ENCODE measurements at places on chromosomes 13 and 19.

DNA sequence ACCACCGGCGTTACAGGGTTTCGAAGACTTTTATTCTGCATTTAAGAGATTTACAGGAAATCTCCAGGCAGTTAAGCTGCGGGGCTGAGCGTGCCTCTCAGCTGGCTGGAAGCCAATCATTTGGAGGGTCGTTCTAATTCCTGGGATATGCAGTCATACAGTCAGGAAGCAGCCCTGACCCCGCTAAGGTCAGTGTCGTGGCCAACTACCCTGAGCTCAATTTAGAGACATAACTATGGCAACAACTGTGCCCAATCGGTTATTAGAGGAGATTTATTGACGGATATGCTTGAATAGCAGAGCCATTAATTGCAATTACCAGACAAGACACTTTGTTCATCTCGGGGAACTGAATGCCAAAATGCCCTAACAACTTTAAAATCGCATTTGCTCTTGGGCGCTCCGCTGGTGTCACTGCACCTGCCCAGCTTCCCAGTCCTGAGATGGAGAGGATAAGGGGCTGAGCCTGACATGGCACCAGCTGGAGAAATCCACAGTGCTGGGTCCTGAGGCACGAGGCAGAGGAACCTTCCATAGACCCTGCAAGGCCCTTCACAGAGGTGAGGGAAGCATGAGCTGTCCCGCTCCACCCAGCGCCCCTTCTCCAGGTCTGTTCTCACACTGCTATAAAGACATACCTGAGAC, 15.1 kb upstream of the ZNF507 start:
- DNase-seq: no peak

- peak; percentile 63 for DNase-seq
These were observed 6.0 kb downstream of the KANK2 start for GRCh38 chr19:11191273-11191755.

GRCh38 chr13:34076943-34077703, 259.2 kb downstream of the RFC3 start:
- no peak for DNase-seq

GRCh38 chr19:48499316-48500090, 12.1 kb downstream of the LMTK3 start:
- no peak for DNase-seq

DNA sequence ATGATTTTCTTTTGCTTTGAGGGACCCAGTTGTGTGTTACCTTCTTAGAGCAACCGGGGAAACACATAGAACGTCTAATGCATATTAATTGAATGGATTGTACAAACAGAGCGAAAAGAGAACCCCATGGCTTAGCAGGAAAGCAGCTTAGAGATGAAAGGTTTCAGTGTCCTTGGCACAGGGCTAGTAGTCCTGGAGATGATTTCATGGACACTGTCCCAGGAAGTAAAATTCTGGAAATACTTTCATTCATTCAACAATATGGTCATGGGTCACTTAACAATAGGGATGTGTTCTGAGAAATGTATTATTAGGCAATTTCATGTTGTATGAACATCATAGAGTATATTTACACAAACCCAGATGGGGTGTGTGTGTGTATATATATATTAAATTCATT, 9.7 kb upstream of the FUT2 start:
- no peak for DNase-seq

DNA sequence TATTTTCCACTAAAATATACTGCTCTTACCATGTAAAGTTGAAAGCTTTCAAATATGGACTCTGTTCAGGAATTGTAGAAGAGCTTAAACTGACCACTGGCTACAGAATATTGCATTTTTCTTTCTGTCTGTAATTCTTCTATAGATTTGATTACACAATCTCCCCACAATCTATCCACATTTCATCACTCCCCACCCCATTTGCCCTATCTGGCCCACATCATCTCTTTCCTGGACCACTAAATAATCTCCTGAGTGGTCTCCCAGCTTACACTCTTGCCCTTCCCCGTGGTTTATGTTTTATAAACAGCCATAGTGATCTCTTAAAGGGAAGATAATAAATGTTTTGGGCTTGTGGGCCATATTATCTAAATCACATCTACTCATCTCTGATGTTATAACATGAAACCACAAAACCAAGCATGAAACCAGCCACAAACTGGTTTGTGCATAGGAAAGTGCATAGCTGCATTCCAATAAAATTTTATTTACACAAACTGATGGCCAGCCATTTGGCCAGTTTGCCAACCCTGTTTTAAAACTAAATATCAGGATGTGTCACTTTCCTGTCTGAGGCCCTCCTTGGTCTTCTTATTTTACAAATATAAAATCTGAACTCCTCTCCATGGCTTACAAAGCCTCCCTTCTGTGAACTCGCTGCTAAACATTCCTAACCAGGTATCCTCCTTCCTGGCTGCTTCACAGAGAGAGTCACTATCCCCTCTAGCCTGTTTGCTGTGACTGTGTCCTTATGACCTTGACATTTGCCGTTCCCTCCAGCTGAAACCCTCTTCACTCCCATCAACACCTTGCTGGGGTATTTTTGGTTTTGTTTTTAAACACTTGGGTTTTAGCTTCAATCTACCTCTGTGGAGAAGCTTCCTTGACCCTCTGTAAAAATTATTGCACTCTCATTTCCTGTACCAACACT, 500.9 kb downstream of the GPC6 start:
- peak; percentile 60 for DNase-seq

- no peak for DNase-seq
These were observed 1037.3 kb downstream of the DIAPH3 start for GRCh38 chr13:59126474-59126873.

GRCh38 chr19:15463861-15464371, 428 bp downstream of the RASAL3 start:
- DNase-seq: no peak

DNA sequence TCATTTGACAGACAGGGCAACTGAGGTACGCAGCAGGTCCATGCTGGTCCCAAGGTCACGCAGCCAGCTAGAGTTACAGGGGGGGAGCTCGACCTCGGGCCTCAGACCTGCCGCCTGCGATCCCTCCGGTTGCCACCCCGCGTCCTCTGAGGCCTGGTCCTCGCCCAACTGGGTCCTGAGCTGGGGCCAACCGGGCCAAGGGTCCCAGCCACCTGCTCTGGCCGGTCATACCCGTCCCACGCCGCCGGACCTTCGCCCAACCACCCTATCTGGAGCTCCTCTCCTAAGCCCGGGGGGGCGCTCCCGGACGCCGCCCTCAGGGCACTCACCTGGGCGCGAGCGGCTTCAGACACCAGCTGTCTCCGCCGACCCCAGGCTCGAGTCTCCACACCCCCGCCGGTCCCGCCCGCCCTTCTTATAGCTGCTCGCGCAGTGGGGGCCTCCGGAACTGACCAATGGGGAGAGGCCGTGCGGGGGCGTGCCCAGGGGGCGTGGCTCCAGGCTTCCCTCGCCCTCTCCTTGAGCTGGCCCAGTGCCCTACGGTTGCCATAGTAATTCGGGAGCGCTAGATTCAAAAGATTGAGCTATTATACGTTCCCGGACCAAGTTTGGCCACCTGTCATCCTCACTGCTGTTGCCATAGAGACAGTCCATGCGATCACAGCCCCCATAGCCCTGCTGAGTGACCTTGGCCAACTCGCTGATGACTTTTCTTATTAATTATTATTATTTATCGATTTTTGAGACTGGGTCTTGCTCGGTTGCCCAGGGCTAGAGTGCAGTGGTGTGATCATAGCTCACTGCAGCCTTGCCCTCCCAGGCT, at the start of gene PLIN5:
TSS of gene PLIN5 (minus strand) at position 389 of the 823 bp plus-strand sequence. CDS start 1,150 bp downstream, outside the sequence.
- DNase-seq: no peak

GRCh38 chr19:5967994-5968430, 9.9 kb downstream of the RANBP3 start:
- peak; percentile 46 for DNase-seq

GRCh38 chr13:97212601-97213040, 9.5 kb upstream of the MBNL2 start:
- peak; percentile 18 for DNase-seq

GRCh38 chr13:32720026-32720425, 133.8 kb downstream of the PDS5B start:
- no peak for DNase-seq

- no peak for DNase-seq
These were observed 4.9 kb downstream of the PCDH20 start for GRCh38 chr13:61410669-61411297.

DNA sequence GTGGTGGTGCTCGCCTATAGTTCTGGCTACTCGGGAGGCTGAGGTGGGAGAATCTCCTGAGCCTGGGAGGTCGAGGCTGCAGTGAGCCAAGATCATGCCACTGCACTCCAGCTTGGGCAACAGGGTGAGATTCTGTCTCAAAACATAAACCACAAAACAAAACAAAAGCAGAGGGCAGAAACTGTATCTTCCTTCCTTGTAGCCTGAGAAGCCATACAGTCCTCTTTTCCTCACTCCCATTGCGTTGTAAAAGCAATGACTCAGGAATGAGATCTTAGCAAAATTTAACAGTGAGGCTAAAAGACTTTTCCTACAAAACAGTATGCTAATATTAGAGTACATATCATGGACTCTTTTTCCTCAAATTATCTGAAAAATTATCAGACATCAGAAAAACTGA, 130.9 kb downstream of the SHISA2 start:
- DNase-seq: no peak

DNA sequence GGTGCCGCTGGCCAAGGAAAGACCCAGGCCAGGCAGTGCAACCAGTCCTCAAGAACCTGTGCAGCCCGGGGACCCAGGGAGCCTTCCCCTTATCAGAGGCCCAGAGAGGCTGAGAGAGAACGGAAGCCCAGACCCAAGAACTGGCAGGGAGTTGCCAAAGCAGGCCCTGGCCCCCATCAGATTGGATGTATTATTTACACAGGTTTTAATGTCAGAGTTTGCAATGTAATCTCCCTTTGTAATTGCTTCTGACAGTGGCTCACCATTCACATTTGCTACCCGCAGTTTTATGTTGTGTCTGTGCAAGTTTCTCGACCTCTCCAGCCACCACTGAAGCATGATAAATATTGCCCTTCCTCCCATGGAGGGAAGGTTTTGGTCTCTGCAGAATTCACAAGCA, 660.9 kb downstream of the LIG4 start:
- DNase-seq: no peak

- DNase-seq: no peak
These were observed 571 bp downstream of the SAFB2 start for GRCh38 chr19:5621945-5622464.

- DNase-seq: no peak
These were observed 25.8 kb downstream of the CFAP97D2 start for GRCh38 chr13:114204894-114205293.

GRCh38 chr13:27495551-27495950, 45.2 kb upstream of the MTIF3 start:
- DNase-seq: no peak

GRCh38 chr19:1045247-1045603, 5.3 kb downstream of the ABCA7 start:
- DNase-seq: peak; percentile 52

DNA sequence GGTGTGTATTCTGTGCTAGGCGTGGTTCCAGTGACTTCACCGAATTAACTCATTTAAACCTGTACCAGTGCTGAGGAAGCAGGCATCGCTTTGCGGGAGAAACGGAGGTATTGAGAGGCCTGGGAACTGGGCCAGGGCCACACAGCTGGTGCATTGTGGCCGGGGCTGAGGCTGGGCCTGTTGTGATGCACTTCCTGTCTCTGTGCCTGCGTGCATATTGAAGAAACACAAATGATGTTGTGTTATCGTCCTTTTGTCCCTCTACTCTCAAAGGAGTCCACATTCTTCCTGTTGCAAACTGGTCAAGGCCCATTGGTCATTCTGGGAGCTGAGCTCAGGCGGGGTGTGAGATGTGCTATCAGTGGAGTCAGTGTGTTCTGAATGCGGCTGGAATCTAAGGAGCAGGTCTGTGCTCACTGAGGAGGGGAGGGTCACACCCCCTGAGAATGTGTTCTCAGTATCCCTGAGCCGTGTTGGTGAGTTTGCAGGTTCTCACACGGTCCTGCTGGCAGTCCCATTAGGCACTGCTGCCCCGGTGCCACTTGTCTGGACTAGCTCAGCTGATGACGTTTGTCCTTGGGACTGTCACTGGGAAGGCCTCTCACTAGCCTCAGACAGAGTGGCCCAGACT, 62.1 kb downstream of the ARHGEF7 start:
- no peak for DNase-seq

DNA sequence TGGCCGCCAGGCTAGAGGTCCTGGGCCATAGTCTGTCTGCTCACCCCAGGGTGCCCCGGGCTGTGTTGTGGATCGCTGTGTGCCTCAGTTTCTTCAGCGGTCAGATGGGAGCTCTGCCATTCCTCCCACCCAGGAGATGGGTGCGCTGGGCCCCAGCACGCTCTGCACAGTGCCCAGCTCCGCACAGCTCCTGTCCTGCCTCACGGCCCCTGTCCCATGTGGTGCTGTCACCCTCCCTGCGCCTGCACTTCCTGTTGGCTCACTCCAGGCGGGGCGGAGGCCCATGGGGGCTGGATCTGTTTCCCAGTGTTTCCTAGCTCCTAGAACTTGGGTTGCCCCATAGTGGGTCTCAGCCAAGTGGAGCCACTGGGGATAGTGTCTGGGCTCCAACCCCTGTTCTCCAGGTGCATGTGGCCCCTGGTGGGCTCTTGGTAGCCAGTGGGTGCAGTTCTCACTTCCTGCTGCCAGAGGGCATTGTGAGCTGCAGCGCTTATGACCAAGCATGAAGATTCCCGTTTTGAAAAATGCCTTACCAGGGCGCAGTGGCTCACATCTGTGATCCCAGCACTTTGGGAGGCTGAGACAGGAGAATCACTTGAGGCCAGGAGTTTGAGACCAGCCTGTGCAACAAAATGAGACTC, 69.8 kb downstream of the KDM4B start:
- no peak for DNase-seq

DNA sequence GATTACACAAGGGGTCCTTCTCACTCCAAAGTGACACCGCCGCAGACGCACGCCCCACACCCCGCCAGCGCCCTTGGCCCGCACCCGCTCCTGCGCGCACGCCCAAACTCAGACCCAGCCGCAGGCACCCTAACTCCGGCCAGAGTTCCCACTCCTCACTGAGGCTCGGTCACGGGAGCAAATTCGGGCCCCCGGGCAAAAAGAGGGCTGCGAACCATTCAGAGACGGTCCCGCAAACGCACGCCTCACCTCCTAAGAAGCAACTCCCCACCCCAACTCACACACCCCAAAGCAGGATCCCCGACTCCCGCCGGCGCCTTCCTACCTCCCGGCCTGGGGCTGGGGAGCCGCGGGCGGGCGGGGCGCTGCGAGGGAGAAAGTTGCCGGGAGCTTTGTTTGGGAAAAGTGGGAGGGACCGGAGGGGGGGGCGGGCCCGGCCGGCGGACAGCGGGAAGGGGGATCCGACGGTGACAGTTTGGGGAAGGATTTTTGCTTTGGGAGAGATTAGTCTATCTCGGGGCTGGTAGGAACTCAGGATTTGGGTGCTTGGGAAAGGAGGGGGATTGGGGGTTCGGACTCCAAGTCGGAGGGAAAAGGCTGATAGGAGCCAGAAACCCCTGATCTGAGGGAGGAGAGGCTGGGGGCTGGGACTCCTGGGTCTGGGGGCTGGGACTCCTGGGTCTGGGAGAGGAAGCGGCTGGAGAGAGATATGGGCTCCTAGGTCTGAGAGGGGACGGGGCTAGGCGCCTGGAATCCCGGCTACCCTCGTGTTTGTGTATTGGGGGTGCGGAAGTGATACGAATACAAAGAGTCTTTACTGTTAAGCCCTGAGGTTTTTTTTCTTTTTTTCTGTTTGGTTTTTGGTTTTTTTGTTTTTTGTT, at the start of gene TEAD2:
TSS of gene TEAD2 (minus strand) at position 369 of the 881 bp plus-strand sequence. CDS start 2,341 bp downstream, outside the sequence.
- peak; percentile 78 for DNase-seq

Measured in MG63 (cell line).